GM13976 (cell line): ENCODE measurements at places on chromosomes 5 and 9.

DNA sequence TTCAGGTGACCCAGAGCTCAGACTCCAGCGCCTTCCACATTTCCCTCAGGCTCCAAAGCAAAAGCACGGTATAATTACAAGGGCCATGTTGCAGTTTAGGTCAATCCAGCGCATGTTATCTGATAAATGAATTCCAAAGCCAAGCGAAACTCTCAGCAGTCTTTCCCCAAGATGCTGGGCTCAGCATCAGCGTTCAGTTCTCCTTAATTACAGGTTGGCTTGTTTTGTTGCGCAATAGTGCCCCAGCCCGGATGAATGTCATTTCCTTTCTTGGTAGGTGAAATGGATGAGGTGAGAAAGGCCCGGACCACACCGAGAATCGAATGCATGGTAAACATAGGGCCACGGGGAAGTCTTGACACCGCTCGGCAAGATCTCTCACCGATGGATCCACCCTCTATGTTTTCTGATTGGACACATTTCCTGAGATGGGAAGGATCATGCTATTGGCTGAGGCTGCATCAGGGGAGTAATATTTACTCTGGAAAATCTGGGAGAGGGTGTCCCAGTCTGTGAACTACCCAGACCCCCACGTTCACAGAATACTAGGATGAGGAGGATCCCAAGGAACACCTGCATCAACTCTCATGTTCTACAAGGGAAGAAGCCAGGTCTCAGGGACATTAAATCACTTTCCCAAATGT lies 221.2 kb upstream of the ANKRD55 start:
- DNase-seq = no peak

DNA sequence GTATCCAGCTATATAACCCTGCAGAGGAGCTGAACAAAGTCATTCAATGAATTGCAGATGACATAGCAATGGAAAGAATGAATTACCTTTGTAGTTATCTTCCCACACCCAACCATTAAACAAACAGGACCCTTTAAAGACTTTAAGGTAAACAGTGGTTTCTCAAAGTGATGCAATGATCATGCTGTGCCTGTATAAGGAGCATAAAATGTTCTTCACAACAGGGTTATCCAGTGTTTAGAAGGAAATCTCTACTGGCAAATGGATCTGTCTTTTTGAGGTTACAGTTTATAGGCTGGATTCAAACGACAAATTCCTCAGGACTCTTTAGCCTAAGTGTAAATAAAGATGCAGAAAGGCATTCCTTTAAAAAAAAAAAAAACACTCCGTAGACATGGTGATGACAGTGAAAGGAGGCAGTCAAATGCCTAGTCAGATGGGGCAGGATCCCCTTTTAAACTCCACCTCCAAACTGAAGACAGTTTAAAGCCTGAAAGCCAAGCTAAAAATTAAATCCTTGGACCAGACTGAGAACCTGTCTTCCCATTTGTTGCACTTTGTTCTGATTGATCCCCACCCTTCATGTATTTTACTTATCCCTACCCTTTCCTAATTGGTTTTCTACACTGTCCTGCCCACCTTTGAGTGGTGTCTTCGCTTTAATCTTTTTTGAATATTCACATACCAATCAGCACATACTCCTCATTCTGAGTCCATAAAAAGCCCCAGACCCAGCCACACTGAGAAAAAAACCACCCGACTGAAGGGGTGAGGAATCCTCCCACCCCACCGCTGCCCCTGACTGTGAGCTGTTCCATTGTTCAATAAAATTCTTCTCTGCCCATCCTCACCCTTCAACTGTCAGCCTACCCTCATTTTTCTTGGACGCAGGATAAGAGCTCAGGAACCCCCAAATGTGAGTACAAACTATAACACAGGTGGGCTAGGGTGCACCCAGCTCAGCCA lies 761.3 kb upstream of the DMAC1 start:
- DNase-seq = no peak

DNA sequence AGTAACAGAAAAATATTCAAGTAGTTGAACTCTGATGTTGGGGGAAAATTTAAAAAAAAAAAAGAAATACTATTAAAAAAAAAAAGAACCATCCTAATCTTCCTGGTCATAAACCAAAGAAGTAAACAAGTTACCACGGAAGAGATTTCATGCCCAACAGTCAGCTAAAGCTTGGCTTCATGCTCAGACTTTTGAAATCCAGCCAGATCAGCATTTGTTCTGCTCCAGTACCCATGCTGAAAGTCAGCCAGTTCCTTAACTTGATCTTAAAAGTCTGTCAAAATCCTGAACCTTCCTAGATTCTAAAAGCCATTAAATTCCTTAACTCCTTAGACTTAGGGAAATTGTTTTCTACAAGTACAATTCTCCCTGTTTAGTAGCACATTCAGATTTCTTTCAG lies 908.7 kb upstream of the CDH9 start:
- DNase-seq = no peak

DNA sequence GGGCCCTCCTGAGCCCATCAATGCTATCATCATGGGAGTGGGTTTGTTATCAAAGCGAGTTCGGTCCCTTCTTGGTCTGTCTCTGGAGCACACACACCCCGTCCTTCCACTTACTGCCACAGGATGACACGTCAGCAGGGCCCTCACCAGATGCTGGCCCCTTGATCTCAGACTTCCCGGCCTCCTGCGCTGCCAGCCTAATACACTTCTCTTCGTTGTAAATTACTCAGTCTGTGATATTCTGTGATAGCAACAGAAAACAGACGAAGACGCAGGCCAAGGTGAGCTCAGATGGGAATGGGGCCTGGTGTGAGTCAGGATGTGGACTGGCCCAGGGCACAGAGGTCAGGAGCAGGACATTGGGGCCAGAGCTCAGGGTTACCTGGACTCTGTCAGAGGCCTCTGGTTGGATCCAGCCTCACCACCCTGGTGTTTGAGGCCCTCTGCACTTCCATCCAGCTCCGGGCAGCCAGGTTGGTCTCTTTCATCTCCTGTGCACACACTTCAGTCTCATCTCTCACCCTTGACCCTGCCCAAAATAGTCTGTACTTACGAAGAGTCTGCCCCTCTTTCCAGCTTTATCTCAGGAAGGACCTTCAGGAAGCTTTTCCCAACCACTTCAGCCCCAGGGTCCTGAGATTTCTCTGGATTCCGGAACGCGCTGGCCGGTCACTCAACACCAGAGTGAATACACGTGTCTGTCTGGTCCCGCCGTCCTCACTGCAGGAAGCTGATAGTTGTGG lies 26.0 kb upstream of the CNOT6 start:
- no peak for DNase-seq

DNA sequence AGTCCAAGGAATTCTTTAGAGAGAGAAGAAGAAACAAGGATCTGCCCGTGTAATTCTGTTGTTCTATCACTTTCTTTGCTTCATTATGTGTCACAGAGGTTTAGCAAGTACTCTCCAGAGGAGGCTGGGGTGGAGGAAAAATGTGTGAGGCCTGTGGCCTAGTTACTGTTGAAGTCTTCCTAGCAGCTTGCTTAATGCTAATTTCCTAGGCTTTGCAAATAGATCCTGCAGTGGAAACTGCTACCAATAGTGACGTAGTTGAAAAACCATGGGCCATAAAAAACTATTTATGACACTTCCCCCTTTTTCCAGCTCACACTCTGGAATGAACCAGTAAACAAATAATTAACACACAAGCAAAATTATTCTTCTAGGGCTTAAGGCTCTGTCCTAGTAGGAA lies 27.0 kb upstream of the C9orf72 start:
- DNase-seq = no peak

- no peak for DNase-seq
These were observed 345.0 kb downstream of the NNT start for GRCh38 chr5:43947935-43948334.

- no peak for DNase-seq
These were observed 97.3 kb downstream of the MRPL36 start for GRCh38 chr5:1702318-1702717.

- no peak for DNase-seq
These were observed 13.2 kb upstream of the PCA3 start for GRCh38 chr9:76751001-76751400.

DNA sequence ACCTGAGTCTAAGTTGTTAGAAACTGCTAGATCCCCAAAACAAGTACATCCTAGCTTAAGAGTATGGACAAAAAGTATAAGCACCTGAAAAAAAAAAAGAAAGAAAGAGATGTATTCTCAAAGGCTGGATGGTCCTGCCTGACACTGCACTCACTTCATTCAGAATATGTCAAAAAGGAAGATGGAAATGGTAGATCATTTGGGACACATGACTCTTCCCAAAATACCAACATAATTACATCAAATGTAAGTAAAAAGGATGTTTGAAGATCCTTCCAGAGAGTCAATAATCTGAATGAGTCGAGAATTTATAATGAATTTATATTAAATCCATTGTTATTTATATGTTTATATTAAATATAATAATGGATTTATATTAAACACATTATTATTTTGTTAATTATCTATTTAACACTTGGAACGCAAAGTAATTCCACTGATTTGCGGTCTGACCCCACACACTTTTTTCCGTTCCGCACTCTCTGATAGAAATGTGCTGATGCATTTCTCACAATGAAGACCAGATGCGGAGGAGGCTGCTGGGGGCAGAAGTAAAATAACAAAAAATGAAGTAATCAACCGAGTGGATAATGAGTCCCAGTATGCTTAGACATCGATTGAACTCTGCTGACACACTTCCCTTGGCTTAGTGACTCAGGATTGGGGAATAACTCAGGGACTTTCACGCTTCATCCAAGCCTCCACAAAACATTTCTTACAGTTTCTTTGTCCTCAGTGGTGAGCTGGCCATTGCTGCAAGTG lies 201.2 kb downstream of the ADAMTS12 start:
- no peak for DNase-seq

DNA sequence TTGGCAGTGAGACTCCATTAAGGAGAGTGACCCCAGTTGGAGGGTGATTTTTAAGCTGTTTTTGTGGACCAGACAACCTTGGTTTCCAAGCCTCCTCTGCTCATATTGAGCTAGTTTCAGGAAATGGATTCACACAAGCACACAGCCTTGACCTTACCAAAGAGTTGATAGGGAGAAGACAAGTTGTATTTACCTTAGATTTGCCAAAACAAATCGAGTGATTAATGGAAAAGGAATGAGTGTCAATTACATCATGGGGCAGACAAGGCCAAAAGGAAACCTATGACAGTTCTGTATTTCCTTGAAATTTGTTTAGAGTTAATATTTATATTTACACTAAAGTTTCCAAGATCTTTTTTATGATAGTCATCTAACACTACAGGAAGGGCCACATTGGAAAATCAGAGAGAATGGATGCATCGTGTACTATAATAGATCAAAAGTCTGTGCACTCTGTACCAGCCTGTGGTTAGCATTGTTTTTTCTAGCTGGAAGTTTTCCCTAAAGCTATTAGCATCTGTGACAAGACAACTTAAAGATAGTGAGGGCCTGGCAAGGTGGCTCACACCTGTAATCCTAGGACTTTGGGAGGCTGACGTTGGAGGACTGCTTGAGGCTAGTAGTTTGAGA lies 86.0 kb upstream of the FER start:
- DNase-seq = no peak

- no peak for DNase-seq
These were observed 98.2 kb downstream of the CETN3 start for GRCh38 chr5:90311401-90311800.

- no peak for DNase-seq
These were observed 79.2 kb downstream of the SEMA5A start for GRCh38 chr5:9466697-9467096.

DNA sequence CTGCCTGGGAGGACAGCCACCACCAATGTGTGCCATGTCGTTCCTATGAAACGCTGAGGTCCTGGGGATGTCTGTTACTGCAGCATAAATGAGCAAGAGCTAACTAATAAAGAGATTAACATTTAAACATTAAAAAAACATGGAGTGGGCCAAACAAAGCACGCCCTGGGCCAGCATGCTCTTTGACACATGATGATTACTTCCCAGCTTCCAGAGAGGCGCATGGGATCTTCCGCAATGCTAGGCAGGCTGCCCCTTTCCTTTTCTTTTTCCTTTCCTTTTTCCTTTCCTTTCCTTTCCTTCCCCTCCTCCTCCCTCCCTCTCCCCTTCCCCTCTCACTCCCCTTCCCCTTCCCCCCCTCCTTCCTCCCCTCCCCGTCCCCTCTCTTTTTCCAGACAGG lies 10.6 kb upstream of the TENT4A start:
- no peak for DNase-seq
